ENCODE measurements at places on chromosomes 2 and 18.

DNA sequence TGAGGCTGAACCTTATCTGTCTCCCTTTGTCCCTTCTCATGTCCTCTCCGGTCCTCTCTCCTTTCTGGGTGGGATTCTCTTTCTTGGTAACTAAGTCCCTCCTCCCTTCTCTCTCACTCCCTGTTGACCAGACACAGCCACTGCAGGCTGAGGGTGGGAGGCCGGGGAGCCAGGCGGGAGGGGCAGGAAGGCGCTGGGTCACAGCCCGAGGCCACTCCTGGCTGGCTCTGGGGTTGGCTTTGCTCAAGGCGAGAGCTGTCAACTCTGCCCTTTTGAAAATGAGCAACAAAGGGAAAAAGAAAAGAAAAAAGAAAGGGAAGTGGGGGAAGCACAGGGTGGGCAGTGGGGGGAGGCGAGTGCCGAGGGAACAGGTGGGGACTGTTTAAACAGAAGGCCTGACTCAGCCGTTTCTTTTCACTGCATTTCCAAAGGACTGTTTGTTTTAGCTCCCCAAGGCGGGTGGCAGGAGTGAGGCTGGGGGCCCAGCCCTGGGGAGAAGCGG lies 70.5 kb upstream of the IGFBP5 start:
- DNase-seq: no peak

DNA sequence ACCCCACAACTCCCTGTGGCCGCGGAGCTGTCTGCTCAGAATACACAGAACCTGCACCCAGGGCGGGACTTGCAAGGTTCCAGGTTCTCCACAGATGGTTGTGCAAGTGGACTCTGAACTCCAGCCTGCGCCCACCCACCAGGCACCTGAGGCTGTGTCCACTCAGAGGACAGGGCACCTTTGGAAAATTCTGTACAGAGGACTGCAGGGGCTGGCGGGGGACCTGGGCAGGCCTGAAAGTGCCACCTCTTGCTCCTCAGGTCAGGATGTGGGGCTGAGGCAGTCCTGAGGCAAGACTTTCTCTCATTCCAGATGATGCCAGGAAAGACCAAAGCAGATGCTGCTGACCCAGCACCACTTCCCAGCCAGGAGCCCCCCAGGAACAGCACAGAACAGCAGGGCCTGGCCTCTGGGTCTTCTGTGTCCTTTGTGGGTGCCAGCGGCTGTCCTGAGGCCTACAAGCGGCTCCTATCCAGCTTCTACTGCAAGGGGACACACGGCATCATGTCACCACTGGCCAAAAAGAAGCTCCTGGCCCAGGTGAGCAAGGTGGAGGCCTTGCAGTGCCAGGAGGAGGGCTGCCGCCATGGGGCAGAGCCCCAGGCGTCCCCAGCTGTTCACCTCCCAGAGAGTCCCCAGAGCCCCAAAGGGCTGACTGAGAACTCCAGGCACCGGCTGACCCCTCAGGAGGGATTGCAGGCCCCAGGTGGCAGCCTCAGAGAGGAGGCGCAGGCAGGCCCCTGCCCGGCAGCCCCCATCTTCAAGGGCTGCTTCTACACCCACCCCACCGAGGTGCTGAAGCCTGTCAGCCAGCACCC lies 14.4 kb downstream of the ARID5A start:
- DNase-seq: no peak

DNA sequence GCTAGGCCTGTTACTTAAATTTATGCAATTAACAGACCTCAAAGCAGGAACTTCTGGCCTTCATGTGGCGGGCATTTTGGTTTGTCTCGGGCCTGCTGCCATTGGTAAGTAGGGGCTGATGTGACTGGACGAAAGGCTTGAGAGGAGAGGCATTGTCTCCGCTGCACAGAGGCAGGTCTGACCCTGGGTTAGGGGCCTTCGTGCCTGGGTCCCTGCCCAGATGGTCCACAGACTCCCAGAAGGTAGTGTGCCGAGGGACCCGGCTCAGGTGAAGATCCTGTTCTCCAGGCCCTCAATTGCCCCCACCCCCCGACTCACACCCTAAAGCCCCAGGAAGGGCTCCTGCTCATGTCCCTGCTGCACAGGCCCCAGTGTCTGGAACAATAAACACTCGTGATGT lies 764.9 kb downstream of the TMEM182 start:
- DNase-seq: no peak

GRCh38 chr2:108630567-108631405 lies 88.5 kb upstream of the RANBP2 start:
- no peak for DNase-seq

DNA sequence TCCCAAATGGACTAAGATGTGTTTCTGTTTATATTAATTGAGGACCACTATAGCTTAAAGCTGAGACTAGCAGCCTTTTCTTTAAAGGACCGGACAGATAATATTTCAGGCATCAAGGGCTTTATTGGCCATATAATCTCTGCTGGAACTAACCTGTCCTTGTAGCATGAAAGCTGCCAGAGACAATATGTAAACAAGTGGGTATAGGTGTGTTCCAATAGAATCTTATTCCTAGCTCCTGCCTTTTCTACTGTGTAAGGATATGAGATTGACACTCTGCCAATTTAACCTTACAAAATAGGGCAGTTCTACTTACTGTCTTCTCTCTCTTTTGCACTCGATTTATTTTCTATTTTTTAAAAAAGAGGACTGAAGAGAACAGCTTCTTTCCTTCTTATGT lies 74.0 kb downstream of the RHBDD1 start:
- DNase-seq: no peak

DNA sequence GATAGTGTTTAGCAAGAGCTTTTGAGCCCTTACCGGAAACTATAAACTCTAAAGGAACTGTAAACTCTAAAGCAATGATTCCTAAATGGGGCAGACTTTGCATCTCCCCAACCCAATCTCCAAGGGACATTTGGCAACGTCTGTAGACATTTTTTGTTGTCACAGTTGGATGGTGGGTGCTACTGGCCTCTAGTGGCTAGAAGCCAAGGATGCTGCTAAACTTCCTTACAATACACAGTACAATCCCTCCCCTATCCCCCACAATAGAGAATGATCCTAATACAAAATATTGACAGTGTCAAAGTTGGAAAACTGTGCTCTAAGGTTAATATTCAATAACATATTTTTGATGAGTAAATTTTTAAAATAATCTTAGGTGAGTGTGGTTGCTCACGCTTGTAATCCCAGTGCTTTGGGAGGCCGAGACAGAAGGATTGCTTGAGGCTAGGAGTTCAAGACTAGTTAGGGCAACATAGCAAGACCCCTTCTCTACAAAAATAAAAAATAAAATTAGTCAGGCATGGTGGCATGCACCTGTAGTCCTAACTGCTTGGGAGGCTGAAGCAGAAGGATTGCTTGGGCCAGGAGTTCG lies 66.7 kb downstream of the PTPN4 start:
- DNase-seq: no peak

DNA sequence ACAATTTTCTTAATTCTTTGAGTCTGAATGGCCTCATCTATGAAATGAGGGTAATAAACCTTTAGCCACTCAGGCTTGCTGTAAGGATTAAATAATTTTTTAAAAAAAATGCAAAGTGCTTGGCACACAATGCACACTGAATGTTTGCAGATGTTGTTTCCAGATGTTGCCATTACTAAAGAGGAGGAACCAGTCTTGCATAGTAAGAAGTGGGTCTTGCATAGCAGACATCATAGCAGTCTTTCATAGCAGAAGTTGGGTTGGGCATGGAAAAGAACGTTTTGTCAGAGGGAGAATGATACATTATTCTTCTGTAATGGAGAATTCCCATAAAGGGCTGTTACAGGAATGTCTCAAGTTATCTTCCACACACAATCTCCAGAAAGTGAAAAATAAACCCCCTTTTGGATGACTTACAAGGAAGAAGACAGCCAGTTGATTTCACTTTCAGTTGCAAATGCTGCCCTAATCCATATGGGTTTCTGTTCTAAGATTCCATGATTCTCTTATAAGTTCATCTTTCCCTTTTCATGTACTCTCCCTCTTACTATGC lies 327.7 kb downstream of the SUCLG1 start:
- no peak for DNase-seq

DNA sequence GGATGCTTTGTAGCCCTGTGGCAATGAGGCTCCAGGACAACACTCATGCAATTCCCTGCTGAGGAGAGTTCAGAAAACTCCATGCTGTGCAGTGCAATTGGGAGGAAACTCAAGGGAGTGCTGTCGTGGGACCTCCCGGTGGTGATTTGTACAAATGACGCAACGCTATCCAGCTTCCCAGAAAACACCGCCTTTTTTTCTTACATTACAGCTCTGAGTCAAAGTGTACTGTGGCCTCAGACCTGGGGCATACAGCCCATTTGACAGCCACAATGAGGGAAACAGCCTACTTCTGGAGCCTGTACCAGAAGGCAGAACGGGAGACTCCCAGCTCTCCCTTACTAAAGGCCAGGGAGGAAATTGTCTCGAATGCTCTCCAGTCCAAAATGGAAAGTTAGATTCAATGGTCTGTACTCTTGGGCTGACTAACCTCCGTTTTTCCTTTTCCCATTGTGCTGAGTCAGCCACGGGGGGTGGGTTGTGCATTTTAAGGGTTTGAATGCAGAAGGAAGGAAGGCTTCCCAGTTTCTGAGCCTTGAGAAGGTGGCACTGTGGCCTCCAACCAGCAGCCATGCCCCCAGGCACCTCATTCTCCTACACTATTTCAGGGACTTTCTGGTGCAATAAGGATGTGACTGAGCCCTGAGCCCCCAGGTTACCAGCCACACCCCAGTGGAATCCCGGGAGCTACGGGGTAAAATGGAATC lies 16.4 kb upstream of the CYP1B1 start:
- no peak for DNase-seq

DNA sequence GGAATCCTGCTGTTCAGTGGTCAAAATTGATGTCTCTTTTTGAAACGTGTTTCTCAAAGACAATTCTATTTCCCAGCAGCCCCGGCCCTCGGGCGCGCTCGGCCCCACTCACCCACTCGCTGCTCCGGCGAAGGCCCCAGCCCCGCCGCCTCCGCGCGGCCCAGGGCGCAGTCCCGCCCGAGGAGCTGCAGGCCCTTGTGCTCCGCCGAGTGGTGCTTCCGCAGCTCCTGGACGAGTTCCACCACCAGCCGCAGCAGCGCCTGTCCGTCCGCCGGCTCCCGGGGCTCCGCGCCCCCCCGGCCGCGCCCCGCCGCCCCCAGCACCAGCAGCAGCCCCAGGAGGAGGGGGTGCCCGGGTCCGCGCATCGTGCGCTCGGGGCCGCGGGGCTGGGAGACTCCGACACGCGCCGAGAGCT lies 413 bp downstream of the ALKAL2 start:
- DNase-seq: no peak

- no peak for DNase-seq
Observed at GRCh38 chr2:120231564-120231973, 8.4 kb upstream of the TMEM185B start.

DNA sequence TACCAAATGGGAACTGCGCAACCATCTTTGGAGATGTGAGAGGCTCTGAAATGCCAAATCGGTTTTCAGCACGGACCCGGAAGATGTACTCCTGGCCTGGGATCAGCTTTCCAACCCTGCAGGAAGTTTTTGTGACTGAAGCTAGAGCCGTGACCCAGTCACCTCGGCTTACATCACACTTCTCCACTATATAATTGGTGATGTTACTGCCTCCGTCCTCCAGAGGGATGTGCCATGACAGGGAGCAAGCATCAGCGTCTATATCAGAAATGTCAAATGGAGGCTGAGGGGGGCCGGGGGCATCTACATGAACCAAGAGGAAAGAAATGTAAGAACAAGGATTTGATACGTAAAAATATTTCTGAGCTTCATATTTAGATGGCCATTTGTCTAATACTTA lies 104.4 kb downstream of the PLEKHA3 start:
- DNase-seq: no peak

- DNase-seq: no peak
Observed at GRCh38 chr2:110858135-110858725, 125.9 kb downstream of the ACOXL start.

GRCh38 chr18:64091526-64091925 lies 57.4 kb downstream of the LINC00305 start:
- no peak for DNase-seq

DNA sequence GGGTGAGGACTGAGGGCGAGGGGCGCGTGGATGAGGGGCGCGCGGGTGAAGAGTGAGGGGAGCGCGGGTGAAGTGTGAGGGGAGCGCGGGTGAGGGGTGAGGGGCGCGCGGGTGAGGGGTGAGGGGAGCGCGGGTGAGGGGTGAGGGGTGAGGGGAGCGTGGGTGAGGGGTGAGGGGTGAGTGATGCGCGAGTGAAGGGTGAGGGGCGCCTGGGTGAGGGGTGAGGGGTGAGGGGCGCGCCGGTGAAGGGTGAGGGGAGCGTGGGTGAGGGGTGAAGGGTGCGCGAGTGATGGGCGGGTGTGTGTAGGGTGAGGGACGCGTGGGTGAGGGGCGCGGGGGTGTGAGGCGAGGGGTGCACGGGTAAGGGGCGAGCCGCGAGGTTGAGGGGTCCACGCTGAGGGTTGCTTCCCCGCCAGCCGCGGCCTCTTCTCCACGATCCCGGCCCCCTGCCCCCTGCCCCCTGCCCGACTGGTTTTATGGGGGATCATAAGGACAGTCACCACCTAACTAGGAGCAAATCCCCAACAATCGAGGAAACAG lies 1.1 kb upstream of the SLC66A2 start:
- no peak for DNase-seq

DNA sequence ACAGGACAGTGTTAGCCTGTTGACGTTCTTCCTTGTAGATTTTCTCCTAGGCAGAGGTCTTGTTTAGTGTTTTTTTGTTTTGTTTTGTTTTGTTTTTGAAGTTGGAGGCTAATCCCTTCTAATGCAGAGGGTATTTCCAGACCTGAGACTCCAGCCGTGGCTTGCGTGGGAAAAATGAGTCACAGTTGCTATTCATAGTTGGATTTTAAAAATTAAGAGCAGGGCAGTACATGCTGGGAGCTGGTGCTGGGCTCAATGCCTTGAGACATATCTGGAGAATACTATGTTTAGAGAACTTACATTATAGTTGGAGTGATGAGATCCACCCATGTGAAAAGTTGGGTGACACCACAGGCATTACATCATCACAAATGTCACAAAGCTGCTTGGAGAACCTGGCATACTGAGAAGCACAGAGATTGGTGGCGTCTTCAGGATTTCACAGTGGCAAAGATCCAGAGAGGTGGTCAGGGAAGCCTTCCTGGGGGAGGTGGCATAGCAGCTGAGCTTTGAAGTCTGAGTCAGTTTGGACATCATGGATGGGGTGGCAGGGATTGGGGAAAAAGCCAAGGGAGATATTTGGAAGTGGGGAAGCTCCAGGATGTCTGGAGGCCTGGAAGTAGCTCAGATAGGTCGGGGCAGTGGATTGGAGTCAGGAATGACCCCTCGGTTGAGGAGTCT lies 249.4 kb downstream of the LOXHD1 start:
- DNase-seq: no peak

Data from right renal cortex interstitium (tissue), 3 donors.